ENCODE measurements at places on chromosomes 2 and 18. TPM values are rescaled to one million over a fixed set of nuclear protein-coding genes. Genes with fewer than 3 reads are reported as not detected.

GRCh38 chr2:236338495-236339184 is 74.4 kb upstream of the ASB18 start:
- H3K36me3 ChIP-seq: no peaks in the 10 kb centered on the region
- no peak for DNase-seq
- H3K4me3 ChIP-seq: no peak overlapping the region
- H3K27me3 ChIP-seq: no peaks in the 10 kb centered on the region

DNA sequence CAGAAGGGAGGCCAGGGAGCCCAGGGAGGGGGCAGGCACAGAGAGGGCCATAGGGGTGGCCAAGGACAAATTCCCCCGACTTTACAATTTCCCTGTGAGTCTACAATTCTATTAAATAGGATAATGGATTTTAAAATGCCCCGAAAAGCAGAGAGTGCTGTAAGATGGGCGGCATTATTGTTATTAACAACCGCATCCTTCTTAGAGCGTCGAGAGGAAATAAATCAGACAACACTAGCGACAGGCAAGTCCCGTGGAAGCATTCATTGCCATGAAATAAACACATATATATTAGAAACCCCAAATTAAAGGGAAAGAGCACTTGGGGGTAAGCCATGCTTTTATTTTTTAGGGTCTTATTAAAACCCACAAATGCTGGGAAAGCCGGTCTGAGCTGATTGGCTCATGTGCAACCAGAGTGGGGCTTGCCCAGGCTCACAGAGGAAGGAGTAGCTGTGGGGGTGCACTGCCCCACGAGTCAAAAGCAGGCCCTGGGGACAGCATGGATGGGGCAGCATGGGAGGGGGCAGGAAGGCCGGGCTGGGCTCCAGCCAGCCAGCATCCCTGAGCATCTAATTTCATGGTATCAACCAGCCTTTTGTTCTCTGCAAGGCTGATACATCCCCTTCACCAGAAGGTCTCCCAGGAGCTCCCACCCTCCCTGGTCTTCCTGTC is 187.1 kb downstream of the CELF4 start:
- H3K36me3 ChIP-seq: no peaks in the 10 kb centered on the region
- H3K27ac ChIP-seq: no peak overlapping the region
- no peak for DNase-seq
- H3K27me3 ChIP-seq: no peaks in the 10 kb centered on the region
- H3K4me3 ChIP-seq: no peak overlapping the region

DNA sequence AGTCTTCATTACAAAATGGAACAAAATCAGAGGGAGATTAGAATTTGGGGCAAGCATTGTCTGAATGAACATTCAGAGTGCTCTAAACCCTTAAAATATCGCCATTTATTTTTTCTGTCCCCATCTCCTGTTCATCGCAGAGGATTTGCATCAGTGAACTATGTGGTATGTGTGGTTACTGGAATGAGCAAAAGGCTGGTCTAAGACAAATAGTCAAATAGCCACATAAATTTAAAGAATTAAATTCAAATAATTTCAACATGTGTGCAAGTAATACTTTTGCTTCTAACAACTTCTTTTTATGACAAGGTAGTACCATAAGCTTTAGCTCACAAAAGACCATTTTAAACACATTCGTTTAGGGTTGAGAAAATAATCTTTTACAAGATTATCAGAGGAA is 82.6 kb upstream of the ST8SIA3 start:
- H3K27ac ChIP-seq: no peak overlapping the region
- H3K36me3 ChIP-seq: no peaks in the 10 kb centered on the region
- H3K27me3 ChIP-seq: no peaks in the 10 kb centered on the region

DNA sequence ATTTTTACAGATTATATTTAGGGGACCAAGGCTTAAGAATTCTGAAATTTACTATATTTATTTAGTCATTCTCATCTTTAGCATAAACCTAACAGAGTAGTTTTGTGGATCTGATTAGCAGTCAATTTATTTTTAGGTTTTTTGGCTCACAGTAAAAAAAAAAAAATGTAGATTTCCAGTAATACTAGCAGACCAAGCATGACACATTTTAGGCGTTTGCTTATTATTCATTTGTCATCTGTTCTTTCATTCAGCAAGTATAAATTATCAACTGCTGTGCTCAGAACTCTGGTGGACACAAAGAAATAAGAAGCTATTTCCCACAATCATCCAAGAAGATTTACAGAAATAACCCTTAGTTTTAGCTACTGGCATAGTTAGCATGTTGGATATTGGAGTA is 20.6 kb downstream of the PDE1A start:
- DNase-seq: no peak
- H3K36me3 ChIP-seq: no peaks in the 10 kb centered on the region
- H3K27me3 ChIP-seq: no peaks in the 10 kb centered on the region
- H3K4me1 ChIP-seq: no peaks in the 10 kb centered on the region
- H3K4me3 ChIP-seq: no peak overlapping the region
- no peak overlapping the region for H3K27ac ChIP-seq

- DNase-seq: no peak
- H3K27me3 ChIP-seq: no peaks in the 10 kb centered on the region
- no peaks in the 10 kb centered on the region for H3K4me1 ChIP-seq
- H3K27ac ChIP-seq: no peak overlapping the region
- H3K4me3 ChIP-seq: no peak overlapping the region
Observed at GRCh38 chr2:19228181-19228593, 130.2 kb downstream of the OSR1 start.

- H3K27me3 ChIP-seq: no peaks in the 10 kb centered on the region
- no peak overlapping the region for H3K4me3 ChIP-seq
- H3K27ac ChIP-seq: no peak overlapping the region
- no peak for DNase-seq
Observed at GRCh38 chr18:41870817-41871216, 84.2 kb upstream of the PIK3C3 start.

- H3K4me3 ChIP-seq: no peak overlapping the region
- DNase-seq: no peak
- peaks cover 54% of the 10 kb centered on the region for H3K4me1 ChIP-seq
- no peaks in the 10 kb centered on the region for H3K27me3 ChIP-seq
Observed at GRCh38 chr2:62216113-62216512, 20.2 kb downstream of the B3GNT2 start.

DNA sequence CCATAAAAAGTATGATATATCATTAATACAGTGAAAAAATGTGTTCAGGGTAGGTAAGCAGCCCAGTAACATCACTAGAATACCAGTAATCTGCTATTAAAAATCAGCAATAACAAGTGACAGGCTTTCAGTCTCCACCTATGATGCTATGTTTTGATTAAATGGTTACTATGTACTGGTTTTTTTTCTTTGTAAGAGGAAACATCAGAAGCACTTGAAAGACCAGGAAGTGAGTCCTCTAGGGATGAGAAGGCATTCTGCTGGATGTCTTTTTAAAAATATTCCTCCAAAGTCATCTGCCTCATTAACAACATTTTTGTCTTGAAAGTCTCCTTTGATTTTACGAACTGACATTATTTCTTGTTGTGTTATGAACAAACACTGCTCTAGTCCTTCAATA is 136.0 kb upstream of the FAM98A start:
- H3K36me3 ChIP-seq: no peaks in the 10 kb centered on the region
- no peaks in the 10 kb centered on the region for H3K27me3 ChIP-seq
- DNase-seq: no peak
- H3K4me1 ChIP-seq: no peaks in the 10 kb centered on the region
- no peak overlapping the region for H3K4me3 ChIP-seq
- no peak overlapping the region for H3K27ac ChIP-seq

DNA sequence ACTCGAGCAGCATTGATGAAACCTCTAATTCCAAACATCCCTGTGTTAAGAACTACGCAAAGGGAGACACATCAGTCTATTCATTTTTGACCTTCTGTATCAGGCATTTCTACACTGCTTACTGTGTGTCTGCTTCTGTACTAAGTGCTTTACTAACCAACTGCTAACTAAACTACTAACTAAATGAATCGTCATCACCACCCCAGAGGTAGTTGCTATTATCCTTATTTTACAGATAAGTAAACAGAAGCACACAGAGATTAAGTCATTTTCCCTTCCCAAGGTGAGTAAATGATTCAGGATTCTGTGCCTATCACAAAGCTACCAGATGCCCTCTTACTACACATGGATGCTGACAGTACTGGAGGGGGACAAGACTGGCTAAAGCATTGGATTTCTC is 284.1 kb downstream of the AGPS start:
- no peaks in the 10 kb centered on the region for H3K36me3 ChIP-seq
- DNase-seq: no peak
- H3K4me3 ChIP-seq: no peak overlapping the region
- H3K27ac ChIP-seq: no peak overlapping the region

DNA sequence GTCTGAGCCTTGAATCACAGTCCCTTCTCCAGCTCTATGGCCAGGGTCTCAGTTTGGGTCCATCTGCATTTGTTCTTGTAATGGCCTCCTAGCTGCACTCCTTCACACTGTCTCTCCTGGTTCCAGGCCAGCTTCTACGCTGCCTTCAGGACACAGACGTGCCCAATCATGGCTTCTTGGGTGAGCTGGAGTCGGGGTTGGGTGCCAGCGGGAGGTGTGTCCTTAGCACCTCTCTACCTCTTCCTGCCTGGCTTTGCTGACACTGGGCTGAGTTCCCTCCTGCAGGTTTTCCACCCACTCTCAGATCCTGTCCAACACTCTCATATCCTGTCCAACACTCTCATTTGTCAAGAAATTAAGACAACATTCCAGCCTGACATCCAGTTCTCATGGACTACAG is 9.6 kb downstream of the TRPM8 start:
- DNase-seq: no peak
- H3K4me3 ChIP-seq: no peak overlapping the region
- H3K27ac ChIP-seq: no peak overlapping the region
- H3K4me1 ChIP-seq: no peaks in the 10 kb centered on the region
- H3K27me3 ChIP-seq: no peaks in the 10 kb centered on the region

DNA sequence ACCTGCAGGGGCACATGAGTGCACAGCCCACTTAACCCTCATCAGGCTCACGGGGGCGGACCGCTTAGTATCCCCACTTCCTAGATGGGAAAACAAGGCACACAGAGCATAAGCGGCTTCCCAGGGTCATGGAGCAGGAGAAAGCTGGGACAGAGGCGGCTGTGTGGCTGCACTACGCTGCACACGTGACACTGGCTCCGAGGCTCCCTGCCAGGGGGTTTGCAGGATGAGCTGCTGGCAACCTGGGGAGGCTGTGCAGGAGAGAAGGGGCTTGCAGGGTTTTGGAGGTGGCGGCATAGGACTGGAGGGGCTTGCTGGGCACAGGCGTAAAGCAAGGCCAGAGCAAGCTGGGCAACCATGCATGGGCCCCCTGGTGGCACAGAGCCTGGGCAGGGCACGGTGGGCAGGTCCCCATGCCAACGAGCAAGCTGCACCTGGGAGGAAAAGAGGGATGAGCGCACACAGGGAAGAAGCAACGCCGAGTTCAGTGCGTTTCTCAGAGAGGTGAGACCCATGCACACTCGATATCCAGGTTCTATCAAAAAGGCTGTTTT is 268.6 kb downstream of the HDAC4 start:
- peaks cover 61% of the 10 kb centered on the region for H3K36me3 ChIP-seq
- no peak for DNase-seq
- H3K27me3 ChIP-seq: no peaks in the 10 kb centered on the region
- no peaks in the 10 kb centered on the region for H3K4me1 ChIP-seq
- H3K27ac ChIP-seq: no peak overlapping the region

DNA sequence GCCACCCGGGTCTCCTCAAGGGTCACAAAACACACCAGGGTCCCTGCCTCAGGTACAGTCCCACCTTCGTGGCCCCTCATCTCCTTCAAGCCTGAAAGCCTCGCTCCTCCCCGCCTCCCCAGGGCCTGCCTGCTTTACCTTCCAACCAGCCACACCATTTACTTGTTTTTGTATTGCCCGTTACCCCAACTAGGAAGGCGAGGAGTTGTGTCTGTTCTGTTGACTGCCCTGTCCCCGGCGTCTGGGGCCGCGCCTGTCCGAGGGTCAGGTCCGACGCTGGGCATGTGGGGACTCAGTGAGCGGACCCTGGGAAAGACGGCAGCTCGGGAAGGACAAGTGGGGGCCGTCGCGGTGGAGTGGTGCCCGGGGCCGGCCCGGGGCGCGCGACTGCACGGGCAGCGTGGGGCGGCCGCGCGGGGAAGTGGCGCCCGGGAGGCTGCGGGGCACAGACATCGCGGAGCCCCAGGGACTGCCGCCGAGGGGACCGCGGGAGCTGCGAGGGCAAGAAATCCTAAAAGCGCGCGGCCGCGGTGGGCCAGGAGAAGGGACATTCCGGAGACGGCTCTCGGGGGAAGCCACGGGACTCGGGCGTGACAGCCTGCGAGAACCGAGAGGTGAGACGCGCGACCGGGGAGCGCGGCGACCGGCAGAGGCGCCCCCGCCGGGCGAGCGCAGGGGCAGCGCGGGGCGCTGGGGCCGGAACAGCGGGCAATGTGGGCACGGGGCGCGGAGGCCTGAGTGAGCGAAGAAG is 797 bp upstream of the GRHL1 start:
- H3K4me1 ChIP-seq: peaks cover 5% of the 10 kb centered on the region
- peak overlapping the region; percentile 81 for H3K27ac ChIP-seq
- peak overlapping the region; percentile 18 for H3K4me3 ChIP-seq

DNA sequence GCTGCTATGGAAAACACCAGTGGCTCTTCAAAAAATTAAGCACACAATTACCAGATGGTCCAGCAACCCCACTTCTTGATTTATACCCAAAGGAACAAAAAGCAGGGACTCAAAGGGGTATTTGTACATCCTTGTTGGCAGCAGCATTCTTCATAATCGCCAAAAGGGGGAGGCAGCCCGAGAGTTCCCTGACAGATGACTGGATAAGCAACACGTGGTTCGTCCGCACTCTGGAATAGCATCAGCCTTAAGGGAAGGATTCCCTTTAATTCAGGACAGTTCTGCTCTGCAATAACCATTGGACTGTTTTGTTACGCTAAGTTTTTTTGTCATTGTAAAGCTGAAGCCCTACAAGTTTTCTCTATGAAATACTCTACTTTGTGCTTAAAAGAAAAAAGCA is 76.7 kb upstream of the TWIST2 start:
- H3K4me1 ChIP-seq: no peaks in the 10 kb centered on the region
- no peaks in the 10 kb centered on the region for H3K27me3 ChIP-seq
- no peak overlapping the region for H3K27ac ChIP-seq
- H3K36me3 ChIP-seq: no peaks in the 10 kb centered on the region
- no peak for DNase-seq
- no peak overlapping the region for H3K4me3 ChIP-seq

DNA sequence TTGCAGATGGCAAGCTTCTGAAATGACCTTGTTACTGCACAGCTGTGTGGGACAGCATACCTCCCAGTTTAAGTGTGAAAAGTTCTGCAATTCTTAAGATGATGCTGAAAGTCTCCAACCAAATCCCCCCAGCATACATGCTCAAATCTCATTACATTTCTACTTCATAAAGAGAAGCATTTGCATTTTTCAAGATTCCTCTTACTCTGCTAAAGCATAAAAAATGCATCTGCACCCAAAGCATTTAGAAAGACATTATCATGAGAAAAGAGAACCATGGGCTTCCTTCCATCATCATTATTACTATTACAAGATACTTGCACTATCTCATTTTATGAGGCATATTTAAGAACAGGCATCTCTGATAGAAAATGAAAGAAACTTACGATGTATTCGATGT is 236.9 kb upstream of the REV1 start:
- no peaks in the 10 kb centered on the region for H3K36me3 ChIP-seq
- no peak overlapping the region for H3K27ac ChIP-seq
- H3K4me3 ChIP-seq: no peak overlapping the region
- peaks cover 9% of the 10 kb centered on the region for H3K4me1 ChIP-seq
- DNase-seq: no peak

DCC gene
- 0.33 TPM for total RNA-seq

BMP10 gene
- not detected for total RNA-seq

INO80B gene
- total RNA-seq: 28.0 TPM

Data from upper lobe of left lung (tissue), 6 donors.